Stimulated activated CD8-positive, alpha-beta memory T cell treated with anti-CD3 and anti-CD28 coated beads, Interleukin-15, amount 100 ng/mL, for 24 hours (primary cell): ENCODE measurements at places on chromosomes 4 and X.

DNA sequence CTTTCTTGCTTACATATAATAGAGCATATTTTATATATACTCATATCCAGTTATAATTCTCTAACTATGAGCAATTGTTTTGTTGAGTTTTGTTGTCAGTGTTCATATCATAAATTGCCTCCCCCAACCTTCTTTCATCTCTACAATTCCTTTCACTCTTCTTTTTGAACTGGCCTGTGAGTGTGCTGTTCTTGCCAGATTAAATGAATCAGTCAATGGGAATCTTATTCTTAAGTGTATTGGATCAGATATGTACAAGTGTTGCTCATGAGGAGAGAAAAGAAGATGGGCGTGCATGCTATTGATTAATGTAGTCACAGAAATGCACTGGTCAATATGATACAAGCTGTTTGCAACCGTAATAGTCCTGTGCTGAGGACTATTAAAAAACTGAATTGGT lies 728.1 kb upstream of the MAGEB2 start:
- DNase-seq, result no peak

DNA sequence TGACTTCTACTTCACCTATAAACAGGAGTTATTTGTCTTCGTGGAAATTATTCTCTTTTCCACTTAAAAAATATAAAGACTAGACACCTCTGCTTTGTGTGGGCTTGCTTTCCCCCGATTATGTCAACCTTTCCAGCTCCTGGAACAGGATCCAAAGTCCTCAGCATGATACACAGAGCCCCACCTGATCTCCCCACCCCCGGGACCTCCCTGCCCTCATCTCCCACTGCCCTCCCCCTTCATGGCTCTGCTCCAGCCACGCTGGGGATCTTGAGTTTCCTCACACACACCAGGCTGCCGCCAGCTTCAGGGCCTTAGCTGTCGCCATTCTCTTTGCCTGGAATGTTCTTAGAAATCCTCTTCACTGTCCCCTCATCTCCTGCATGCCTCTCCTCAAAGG lies 55.3 kb downstream of the MBNL3 start:
- no peak for DNase-seq

DNA sequence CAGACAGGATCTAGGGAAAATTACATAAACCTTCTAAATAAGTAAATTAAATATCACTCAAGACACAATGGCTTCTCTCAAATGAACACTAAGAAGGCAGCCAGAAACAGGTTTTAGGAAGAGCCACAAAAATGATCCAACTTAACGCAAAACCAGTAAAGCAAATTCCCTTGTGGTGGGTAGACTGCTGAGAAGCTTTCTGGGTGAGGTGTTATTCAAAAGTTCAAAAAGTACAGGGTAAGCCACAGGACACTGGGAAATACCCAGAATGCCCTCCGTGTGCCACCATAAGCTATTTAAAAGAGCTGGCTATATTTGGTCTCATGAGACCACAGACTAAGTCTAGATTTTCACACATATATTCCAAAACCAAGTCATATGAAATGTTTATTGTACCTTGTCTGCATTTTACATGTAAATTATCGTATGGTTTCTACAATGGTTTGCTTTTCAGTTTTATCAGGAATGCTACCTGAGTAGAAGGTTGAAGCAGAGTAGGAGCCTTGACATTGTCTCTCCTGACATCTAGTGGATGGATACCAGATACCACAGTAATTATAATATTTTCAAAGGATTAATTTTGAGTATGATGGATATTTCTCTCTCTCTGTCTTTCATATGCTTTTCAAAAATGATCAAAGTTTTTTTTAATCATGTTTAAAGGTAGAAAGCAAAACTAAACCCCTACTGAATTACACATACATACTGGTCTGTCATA lies 109.3 kb upstream of the KLHL13 start:
- DNase-seq, result no peak

DNA sequence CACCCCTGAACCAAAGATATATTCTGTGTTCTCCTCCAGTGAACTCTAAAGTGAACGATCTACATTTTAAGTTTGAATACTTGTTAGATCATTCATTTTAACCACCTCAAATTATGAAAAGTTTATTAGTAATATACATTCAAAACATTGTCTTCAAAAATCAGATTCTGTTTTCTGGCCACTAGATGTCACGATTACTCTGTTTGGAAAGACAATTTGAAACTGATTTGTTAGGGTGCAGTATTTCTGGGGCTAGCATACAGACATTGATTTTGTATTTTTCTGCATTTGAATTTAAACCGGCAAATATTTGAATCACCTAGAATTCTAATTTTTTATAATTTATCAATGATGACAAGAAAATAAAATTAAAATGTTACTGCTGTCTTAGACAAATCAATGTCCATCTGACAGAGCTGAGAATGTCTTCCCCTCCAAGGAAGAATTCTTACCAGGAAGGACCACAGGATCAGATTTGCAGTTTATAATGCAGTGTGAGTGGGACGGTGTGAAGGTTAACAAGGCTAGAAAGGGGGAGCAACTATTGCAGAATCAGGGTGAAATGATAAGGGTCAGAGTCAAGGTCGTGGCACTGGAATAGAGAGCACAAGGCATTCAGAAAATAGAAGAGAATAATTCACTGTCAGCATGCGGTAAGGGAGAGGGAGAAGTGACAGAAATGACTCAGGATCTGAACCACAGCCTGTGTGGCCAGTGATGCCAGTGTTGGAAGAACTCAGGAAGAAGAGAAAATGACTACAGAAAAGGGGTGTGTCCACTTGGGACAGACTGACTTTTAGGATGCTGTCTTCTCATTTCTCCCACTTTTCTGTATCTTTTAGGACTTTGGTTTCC lies 91.6 kb downstream of the ANXA10 start:
- DNase-seq, result no peak

DNA sequence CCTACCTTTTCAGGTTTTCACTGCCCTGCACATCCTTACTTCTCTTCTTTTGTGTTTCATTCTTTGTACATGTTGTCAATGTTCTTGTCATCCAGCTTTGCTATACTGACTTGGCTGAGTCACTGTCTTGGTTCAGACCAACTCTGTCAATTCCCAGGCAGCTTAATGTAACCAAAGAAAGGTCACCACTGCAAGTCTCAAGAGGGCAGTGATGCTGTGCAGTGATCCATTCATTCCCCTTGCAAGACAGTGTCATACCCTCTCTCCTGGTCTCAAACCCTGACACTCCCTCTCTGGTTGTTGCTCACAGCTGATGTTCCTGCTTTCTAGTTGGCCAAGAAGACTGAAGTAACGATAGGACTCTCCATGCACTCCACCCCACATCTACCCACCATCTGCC lies 17.5 kb downstream of the RAB39B start:
- no peak for DNase-seq

- no peak for DNase-seq
These were observed 34.6 kb downstream of the WDR1 start for GRCh38 chr4:10082047-10082446.
